ENCODE measurements at places on chromosomes 5 and 9.

GRCh38 chr9:111483439-111483857, 735 bp downstream of the ECPAS start:
- peak; percentile 20 for DNase-seq

DNA sequence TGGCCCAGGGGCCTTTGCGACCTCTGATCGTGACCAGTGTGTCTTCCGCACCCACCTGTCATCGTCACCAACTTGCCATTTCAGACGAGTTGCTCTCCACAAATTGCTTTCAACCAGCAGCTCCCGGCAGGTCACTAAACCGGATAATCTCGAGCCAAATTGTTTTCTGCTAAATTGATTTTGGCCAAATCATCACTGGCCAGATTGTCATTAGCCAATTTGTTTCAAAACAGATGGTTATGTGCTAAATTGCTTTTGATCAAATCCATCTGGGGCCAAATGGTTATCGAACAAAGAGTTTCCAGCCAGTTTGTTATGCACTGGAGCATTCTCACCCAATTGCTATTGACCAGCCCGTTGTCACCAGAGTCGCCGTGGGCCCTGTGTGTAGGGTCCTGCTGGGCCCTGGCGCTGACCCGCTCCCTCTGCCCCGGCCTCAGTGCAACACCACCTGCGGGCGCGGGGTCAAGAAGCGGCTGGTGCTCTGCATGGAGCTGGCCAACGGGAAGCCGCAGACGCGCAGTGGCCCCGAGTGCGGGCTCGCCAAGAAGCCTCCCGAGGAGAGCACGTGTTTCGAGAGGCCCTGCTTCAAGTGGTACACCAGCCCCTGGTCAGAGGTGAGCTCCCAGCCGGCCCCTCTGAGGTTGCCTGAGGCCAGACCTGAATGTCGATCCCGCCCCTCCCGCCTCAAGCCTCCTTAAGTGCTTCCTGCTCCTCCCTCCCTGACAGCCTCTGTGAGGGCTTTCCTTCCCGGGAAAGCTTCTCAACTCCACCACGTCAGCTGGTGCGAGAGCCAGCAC, 35.6 kb downstream of the ADAMTSL2 start:
- no peak for DNase-seq

DNA sequence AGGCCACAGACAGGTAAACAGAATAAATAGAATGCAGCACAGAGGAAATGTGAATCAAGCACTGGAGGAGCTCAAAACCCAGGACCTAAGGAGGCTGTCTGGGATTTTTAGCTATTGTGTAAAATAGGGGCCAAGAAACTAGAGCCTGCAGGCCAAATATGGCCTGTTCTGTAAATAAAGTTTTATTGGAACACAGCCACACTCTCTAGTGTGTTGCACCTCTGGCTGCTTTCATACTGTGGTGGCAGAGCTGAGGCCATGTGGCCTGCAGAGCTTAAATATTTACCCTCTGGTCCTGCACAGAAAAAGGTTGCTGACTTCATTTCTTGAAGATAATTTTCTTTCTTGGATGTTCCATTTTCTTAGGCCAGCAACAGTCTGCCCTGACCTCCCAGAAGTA, 136.4 kb downstream of the WDR41 start:
- no peak for DNase-seq

DNA sequence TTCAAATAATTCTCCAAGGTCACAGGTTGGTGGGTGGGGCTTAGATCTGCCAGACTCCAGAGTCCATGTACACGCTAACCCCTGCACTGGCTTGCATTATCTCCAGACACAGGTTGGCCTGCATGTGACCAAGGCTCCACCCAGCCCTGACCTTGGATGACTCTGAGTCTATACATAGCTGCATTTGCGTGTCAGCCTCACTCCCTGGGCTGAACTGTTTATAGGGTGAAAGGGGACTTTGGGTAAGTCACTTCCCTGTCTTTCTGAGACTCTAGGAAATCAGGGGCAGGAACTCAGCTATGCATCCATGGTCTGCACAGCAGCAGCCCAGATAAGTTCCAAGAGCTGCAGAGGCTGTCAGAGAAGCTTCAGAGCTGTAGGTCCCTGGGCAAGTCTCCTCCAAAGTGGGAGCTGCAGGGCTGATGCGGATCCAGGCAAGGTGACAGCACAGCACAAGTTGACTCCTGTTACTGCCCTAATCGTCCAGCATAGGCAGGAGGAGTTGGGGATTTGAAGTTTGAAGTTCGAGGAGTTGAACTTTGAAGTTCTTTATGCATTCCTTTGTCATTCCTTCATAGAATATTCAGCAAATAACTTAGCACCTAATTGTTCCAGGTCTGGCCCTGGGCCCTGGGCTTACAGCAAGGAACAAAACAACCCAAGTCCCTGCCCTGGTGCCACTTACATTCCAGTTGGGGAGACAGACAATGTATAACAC, 53.4 kb downstream of the SLC22A5 start:
- DNase-seq, result peak; percentile 87

DNA sequence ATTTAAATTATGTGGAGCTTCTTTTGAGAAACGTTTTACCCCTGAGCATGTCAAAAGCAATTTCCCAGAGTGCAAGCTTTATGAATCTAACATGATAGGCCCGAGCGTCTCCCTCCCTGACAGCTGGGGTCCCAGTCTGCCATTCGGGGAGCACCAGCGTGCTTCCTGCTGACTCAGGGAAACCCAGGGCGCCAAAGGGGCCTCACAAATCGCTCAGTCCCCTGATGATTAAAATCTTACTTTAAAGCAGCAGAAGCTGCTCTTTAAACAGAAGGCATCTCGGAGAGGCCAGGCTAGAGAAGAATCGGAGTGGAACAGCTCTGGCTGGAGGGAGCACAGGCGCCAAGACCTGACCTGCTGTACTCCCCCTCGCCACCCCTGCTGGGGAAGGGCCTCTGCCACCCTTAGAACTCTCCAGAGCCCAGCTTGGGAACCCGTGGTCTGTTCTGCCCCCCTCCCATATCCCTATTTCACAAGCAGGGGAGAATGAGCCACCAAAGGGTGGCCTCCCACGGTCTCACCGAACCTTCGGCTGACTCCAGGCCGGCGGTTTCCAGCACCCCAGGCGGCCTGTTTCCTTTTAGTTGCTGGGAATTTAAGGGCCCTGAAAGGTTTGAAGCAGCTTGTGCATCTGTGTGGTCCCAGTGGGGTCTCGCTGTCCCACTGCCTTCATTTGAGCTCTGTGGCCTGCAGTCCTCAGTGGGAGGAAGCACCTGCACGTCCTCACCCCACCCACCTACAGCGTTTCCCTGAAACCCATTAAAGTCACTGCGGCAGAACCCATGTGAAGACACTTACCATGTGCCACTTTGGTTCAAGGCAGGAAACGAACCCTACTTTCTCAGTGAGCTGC, 147.6 kb downstream of the COL23A1 start:
- no peak for DNase-seq

DNA sequence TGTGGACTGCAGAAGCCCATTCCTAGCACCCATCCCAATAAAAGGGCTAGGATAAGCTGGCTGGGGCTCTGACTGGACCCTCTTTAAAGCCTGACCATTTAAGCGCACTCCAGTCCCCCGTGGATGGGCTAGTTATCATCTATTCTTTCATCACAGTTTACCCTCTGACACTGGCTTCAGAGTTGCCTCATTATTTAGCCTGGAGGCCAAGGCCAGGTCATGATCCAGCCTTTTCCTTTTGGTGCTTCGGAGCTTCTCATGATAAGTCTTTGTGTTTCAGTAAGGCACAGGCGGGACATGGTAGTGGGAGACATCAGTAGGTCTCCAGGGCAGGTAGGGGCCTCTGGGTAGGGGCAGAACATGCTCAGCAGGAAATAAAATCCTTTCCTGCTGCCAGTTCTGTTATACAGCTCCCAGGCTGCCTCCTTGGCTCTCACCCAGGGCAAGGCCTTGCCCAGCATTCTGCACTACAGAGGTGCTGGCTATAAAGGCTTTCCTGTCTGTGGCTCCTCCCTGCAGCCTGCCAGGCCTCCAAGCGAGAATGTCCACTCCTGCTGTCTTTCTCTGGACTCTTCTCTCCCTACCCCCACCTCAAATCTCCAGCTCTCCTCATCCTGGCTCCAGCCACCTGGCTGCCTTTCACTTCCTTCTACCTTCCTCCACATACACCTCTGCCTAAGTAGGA, 128.8 kb downstream of the FSTL4 start:
- DNase-seq, result no peak

DNA sequence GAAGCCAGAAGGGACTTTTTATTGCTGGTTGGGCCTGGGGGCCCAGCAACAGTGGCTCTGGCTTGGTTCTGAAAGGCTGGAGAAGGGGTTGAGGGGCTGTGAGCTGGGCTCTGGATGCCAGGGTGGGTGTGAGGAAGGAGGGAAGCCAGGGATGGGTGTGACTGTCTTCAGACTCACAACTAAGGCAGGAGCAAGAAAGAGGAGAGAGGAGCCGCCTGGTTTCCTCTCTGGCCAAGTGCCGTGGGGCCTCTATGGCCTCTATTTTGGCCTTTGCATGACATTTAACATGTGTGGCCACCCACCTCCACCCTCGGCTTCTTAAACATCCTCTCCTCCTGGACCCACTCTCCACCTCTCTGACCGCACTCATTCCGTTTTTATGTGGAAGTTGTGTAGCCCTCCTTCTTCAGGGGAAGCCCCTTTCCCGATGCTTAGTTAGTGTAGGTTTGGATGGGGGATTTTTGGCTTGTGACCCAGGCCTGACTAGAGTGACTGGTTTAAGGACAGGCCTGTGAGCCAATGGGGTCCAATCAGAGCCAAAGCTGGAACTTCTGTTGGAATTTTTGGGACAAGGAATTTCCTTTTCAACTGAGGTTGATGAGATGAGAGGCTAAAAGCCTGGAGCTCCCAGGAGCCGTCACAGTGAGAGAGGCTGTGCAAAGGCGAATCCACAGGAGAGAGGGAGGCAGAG, 517.8 kb downstream of the CCDC171 start:
- DNase-seq, result no peak

GRCh38 chr9:89790542-89791109, 185.8 kb downstream of the GADD45G start:
- DNase-seq, result no peak

DNA sequence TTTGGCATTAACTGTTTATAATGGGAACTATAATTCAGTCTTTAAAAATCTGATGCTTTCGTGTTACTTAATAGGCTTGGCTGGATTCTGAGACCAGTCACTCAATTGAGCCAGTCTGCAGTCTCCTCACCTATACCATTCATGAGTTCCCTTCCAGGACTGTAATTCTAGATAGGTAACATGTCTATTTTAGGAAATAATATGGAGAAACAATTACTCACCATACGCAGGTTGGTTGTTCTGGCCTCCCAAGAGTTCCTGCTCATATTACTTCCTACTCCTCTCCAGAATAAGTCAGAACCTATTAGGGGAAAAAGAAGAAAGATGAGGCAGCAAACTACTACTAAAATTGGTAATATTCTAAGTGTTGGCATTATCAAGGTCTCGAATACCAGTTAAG, 4.5 kb upstream of the IARS1 start:
- DNase-seq, result peak; percentile 42

GRCh38 chr5:113065626-113066025, 89.0 kb downstream of the DCP2 start:
- DNase-seq, result no peak

GRCh38 chr9:695252-695651, 146.2 kb upstream of the DMRT1 start:
- DNase-seq, result no peak

- no peak for DNase-seq
These were observed 127.4 kb downstream of the COL23A1 start for GRCh38 chr5:178462816-178463215.

- no peak for DNase-seq
These were observed 1.6 kb upstream of the OBP2B start for GRCh38 chr9:133210609-133211008.

GRCh38 chr5:55289808-55290207, 17.7 kb downstream of the DHX29 start:
- DNase-seq, result no peak

GRCh38 chr9:107953556-107954125, 464.1 kb upstream of the KLF4 start:
- no peak for DNase-seq

- no peak for DNase-seq
These were observed 9.3 kb downstream of the ENTREP1 start for GRCh38 chr9:69334317-69334716.

DNA sequence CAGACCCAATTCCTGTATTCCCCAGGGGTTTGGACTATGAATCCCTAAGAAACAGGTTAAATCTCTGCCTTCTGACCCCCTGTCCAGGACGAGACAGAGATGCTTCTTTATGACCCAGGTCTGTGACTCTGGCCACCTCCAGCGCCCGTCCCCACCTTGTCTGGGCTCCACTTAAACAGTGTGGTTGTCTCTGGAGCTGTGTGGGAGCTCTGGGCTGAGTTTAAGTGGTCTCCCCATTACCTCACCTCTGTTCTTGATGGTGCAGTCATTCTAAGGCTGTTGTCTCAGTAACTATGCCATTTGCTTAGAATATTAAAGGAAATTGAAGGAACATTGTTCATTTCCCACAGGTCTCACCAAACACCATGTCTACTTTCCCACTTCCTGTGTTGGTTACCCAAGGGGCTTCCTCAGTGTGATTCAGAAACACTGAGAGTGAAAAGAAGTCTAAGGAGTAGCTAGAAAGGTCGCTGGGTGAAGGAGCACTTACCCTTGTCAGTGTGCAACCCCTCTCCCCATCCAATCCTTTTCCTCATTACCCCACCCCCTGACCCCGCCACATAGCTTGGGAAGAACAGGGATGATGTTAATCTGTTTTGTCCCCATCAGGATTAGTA, 127.8 kb upstream of the CKMT2 start:
- no peak for DNase-seq

- no peak for DNase-seq
These were observed 23.0 kb upstream of the TMOD1 start for GRCh38 chr9:97478301-97478981.

GRCh38 chr5:54524704-54525103, 7.1 kb downstream of the SNX18 start:
- no peak for DNase-seq

GRCh38 chr5:87770601-87771121, 357.9 kb upstream of the CCNH start:
- DNase-seq, result no peak

- peak; percentile 11 for DNase-seq
These were observed 128.1 kb downstream of the ACTL7B start for GRCh38 chr9:108727580-108728111.

- DNase-seq, result no peak
These were observed 16.1 kb downstream of the ZNF608 start for GRCh38 chr5:124730381-124730780.

GRCh38 chr5:96962540-96962991, 26.7 kb downstream of the LNPEP start:
- DNase-seq, result no peak

- DNase-seq, result no peak
These were observed 86.9 kb downstream of the NUDT12 start for GRCh38 chr5:103475629-103476240.

GRCh38 chr5:108730617-108731340, 16.9 kb upstream of the FER start:
- no peak for DNase-seq

- no peak for DNase-seq
These were observed 2.9 kb downstream of the ARSK start for GRCh38 chr5:95557841-95558240.

- no peak for DNase-seq
These were observed 177.2 kb downstream of the ERCC6L2 start for GRCh38 chr9:96052686-96053085.

DNA sequence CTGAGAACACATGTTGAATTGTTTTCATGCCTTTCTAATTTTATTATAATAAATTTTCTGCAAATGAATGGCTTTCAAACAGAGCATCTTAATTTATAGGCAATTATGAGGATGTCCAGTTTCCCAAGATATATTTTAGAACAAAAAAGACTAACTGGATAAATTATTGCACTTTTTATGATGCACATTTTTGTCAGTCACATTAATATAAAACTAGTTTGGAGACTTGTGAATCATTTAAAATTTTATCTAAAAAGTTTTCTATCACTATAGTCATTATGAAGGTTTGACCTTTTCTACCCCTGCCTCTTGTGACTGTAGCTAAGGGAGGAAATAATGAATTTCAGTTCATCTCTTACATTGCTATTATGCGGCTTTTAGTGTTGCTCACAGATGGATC, 393.8 kb downstream of the TAF11L14 start:
- DNase-seq, result no peak
